ENCODE measurements at places on chromosomes 3 and 15.
A peak's percentile ranks its signal among the peaks of the same experiment; 100 is the strongest.

- DNase-seq, result no peak
Measured at GRCh38 chr15:49988766-49989165, 130.3 kb downstream of the ATP8B4 start.

GRCh38 chr15:72306211-72306785 lies 13.7 kb downstream of the CELF6 start:
- no peak for DNase-seq

DNA sequence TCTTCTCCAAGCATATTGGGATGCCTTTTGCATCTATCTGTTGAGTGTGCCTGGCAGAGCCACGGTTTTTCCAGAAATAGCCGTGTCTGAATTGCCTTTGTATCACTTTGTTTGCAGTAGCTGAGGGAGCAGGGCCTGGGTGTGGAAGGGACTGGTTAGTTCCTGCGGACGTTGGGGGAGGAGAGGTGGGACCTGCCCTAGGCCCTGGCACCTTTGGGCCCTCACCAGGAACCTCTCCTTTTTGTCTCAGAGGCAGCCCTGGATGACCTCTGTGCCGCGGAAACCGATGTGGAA lies 18.6 kb downstream of the ATRIP start:
- no peak for DNase-seq

- DNase-seq, result no peak
Measured at GRCh38 chr3:69411346-69411745, 25.5 kb upstream of the FRMD4B start.

- peak; percentile 59 for DNase-seq
Measured at GRCh38 chr3:51389423-51390183, 1.5 kb upstream of the RBM15B start.

DNA sequence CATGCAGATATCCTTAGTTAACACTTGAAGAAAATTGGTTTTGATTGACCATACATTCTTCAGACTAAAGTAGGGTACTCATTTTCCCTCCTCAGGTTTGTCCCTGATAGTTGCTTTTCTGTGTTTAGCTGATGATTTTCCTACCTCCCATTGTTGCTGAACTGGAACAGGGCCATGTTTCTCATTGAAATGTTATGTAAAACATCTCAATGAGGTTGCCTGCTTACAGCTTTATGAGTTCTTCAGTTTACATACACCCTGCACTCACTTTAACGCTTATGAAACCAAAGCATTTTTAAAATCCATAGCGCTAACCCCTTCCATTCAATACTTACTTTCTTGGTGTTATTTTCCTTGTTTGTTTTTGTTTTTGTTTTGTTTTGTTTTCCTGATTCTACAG lies 61.9 kb downstream of the HMG20A start:
- DNase-seq, result no peak

GRCh38 chr15:65183865-65184159 lies 1.3 kb downstream of the CLPX start:
- DNase-seq, result no peak

DNA sequence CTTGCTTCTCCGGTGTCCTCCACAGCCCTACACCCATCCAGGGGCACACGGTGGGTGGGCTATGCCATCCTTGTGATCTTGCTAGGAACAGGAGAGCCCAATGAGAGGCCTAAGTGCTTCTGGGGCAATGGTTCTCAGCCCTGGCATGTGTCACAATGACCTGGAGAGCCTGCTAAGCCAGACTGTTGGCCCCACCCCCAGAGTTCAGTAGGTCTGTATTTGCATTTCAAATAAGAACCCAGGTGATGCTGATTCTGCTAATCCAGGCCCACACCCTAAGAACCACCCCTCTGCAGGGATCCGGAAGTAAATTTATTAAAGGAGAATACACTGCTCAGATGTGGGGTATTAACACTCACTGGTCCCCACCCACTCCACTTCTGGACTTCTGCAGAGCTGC lies 57.9 kb downstream of the RORA start:
- DNase-seq, result no peak

DNA sequence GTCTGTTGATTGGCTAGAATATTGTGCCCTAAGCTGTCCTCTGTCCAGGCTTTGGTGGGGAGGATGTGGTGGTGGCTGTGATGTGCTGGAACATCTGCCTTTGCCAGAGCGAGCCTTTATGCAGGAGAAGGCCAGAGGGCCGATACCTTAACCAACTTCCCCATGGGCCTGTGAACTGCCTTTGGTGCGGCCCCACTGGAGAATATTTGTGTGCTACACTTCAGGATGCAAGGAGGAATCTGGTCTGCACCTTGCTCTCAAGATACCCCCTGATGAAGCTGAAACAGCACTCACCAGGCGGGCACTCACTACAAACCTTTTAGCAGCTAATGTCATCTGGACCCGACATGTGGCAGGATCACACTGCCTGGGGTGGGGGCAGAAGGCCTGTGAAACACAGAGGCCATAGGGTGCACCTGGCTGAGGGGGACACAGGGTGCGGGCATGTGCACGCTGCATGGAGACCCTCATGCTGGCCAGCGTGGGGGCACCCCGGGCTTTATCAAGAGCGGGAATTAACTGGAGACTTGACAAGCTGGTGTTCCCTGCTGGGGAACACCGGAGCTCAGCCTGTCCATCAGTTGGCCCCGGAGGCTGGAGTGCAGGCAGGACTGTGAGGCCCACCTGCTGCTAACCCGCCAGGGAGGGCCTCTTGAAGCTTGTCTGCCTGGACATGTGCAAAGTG lies 16.4 kb downstream of the PRR23E start:
- no peak for DNase-seq

GRCh38 chr15:47640079-47640478 lies 77.2 kb upstream of the SEMA6D start:
- DNase-seq, result no peak

- DNase-seq, result no peak
Measured at GRCh38 chr3:58697561-58697960, 31.0 kb upstream of the FAM3D start.

- DNase-seq, result peak; percentile 15
Measured at GRCh38 chr3:65334045-65334665, 646.4 kb upstream of the ADAMTS9 start.

- DNase-seq, result peak; percentile 56
Measured at GRCh38 chr3:38029400-38030125, at the start of gene PLCD1. Gene PLCD1, minus strand, starts transcription at chr3:38029642. Its CDS starts 103 bp downstream, at chr3:38029539.

GRCh38 chr15:83446904-83447709 lies at the start of gene SH3GL3:
Gene SH3GL3, plus strand, starts transcription at chr15:83447341. Its CDS starts 193 bp downstream, at chr15:83447534.
- DNase-seq, result peak; percentile 61

GRCh38 chr15:64532521-64533315 lies 72.3 kb downstream of the ZNF609 start:
- DNase-seq, result no peak

DNA sequence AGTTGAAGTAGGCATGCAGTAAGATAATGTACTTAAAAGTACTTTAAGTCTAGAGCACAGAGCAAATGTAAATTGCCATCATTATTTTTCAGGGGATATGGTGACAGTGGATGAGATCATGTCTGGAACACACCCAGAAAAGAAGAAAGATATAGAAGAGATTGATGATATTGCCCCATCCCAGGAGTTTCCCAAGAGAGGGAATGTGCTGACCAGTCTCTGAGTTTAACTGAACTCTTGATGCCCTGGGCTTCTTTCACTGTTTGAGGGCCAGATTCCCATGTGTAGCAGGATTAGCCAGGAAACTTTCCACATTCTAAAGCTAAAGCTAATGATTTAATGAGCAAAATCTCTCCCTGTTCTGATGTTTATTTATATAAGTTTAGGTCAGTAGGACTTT lies 366.8 kb upstream of the UMPS start:
- no peak for DNase-seq

Data from Calu3 (cell line).